Memory B cell (primary cell): ENCODE measurements at places on chromosomes 1 and 21.
A peak's percentile ranks its signal among the peaks of the same experiment; 100 is the strongest.

DNA sequence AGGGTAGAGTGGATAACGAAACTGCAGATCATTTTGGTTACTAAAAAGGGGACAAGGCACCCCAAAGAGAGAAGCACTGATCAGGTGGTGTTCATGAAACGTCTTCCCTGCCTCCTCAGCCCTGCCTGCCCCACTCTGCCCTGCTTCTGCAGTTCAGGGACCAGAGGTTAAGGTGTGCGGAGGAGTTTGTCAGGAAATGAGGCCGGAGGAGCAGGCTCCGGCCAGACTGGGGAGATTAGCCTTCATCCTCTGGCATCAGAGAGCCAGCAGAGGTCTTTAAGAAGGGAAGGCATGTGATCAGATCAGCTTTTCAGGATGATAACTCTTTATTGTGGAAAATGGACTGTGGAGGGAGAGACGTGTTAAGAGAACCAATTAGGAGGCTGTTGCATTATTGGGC is 291.9 kb upstream of the NR5A2 start:
- no peaks in the 10 kb centered on the region for H3K36me3 ChIP-seq
- H3K4me1 ChIP-seq: peaks cover 3% of the 10 kb centered on the region
- no peak for DNase-seq
- peaks cover 1% of the 10 kb centered on the region for H3K27me3 ChIP-seq
- H3K4me3 ChIP-seq: no peak overlapping the region
- no peak overlapping the region for H3K27ac ChIP-seq

- no peaks in the 10 kb centered on the region for H3K36me3 ChIP-seq
- DNase-seq: no peak
- peaks cover 19% of the 10 kb centered on the region for H3K27me3 ChIP-seq
- H3K4me3 ChIP-seq: no peak overlapping the region
- no peak overlapping the region for H3K27ac ChIP-seq
These were observed 313.1 kb downstream of the MATN1 start for GRCh38 chr1:30410153-30410851.

DNA sequence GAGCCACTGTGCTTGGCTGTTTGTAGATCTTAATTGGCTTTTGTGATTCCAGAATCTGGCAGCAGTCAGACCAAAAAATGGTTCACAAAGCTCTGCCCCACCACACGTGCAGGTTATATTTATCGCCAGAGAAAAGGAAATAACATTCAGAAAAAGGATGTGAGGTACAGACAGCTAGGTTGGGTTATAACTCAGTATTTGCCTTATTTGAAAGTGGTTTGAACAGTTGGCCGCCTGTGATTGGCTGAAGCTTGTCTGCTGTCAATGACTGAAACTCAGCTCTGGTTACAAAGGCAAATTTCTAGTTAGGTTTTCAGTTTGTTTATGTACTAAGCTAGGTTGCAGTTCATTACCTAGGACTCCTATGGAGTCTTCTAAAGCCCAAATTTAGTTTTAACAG is 9.6 kb downstream of the SH3BGR start:
- no peaks in the 10 kb centered on the region for H3K27me3 ChIP-seq
- no peak overlapping the region for H3K27ac ChIP-seq
- peaks cover 2% of the 10 kb centered on the region for H3K4me1 ChIP-seq
- peaks cover 1% of the 10 kb centered on the region for H3K36me3 ChIP-seq

DNA sequence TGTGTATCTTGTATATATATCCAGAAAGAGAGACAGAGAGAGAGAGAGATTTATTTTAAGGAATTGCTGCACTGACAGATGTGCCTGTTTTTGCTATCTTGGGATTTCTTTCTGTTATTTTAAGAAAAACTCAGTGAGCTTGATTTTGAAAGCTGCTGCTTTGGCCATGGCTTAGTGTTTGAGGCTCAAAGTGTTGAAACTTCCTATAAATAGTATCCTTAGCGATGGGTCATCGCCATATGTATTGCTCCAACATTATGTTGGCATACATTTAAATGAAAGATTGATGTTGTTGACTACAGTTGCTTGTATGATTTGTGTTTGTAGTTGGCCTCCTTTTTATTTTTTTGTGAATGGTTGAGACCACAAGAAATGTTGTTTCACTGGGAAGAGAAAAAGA is 29.0 kb upstream of the NTPCR start:
- no peak overlapping the region for H3K27ac ChIP-seq
- DNase-seq: no peak
- H3K36me3 ChIP-seq: no peaks in the 10 kb centered on the region
- no peak overlapping the region for H3K4me3 ChIP-seq
- no peaks in the 10 kb centered on the region for H3K4me1 ChIP-seq
- peaks cover 4% of the 10 kb centered on the region for H3K27me3 ChIP-seq

GRCh38 chr1:30903343-30904034 is 5.1 kb downstream of the SDC3 start:
- H3K27me3 ChIP-seq: peaks cover 28% of the 10 kb centered on the region
- H3K36me3 ChIP-seq: no peaks in the 10 kb centered on the region
- no peak for DNase-seq

DNA sequence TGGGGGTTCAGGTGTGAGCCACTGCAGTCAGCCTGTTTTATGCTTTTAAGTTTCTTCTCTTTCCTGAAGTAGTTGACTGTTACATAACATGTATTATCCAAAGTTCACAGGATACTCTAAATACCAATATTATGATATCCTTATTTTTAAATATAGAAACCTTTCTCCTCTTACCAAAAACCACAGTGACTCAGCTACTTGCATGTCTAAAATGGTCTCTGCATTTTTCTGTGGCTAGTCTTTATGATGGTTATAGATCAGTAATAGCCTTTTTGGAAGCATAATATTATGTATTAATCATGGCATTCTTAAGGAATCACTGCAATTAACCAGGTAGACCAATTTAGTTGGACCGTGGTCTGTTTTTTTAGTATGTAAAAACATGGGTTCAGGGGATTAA is 210.8 kb upstream of the CACYBP start:
- H3K4me3 ChIP-seq: no peak overlapping the region
- no peak for DNase-seq
- H3K36me3 ChIP-seq: no peaks in the 10 kb centered on the region
- no peaks in the 10 kb centered on the region for H3K27me3 ChIP-seq
- H3K27ac ChIP-seq: no peak overlapping the region
- peaks cover 5% of the 10 kb centered on the region for H3K4me1 ChIP-seq

DNA sequence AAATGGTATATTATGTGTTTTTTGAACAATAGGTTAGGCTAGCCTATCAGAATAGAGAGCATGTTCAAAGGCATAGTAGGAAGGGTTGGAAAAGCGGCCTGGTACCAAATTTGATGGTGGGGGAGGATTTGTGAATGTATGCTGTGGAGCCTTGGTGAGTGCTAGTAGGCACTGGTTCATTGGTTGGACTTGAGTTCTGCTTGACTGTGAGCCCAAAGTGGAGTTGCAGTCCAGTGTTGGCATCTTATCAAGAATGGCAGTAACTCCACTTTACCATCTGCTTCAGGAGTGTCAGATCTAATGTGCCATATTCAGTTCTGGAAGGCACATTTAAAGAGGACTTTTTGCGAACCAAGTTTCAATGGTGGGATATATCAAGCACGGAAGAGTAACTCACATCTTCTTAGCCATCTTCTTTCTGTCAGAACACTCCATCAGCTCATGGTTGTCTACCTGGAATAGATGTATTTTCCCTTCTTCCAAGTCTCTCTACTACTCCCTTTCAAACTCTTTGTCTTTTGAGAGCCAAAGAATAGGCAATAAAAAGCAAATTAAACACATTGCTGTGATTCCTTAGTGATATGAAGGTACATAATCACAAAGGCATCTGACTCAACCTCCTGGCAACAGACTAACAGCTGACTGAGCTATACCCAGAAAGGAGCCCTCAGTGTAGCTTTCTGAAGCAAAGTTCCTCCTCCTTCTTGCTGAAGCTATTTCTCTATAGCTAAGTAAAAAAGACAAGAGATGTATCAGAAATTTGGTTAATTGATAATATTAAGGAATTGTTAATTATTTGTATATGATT is 21.7 kb downstream of the LRRC8B start:
- peaks cover 31% of the 10 kb centered on the region for H3K4me1 ChIP-seq
- no peak for DNase-seq
- no peak overlapping the region for H3K27ac ChIP-seq
- no peak overlapping the region for H3K4me3 ChIP-seq
- H3K27me3 ChIP-seq: no peaks in the 10 kb centered on the region
- peaks cover 16% of the 10 kb centered on the region for H3K36me3 ChIP-seq

DNA sequence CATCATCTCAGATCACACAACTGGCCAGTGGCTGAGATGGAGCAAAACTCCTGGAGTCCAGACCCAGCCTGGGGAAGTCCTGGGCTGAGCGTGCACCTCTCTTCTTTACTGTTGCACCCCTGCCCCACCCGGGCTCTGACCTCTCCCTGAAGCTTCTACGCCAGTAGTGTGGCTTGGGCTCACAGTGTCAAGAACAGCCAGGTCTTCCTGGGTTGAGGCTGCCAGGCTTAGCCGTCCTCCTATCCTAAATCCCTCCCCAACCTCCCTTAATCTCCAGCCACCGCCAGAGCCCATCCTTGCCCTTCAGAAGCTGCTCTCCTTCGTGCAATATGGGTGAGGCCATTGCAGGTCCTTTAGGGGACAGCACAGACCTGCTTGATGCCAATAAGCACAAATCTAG is 399.2 kb upstream of the VAMP3 start:
- peaks cover 3% of the 10 kb centered on the region for H3K27me3 ChIP-seq
- no peaks in the 10 kb centered on the region for H3K4me1 ChIP-seq
- DNase-seq: no peak
- no peak overlapping the region for H3K27ac ChIP-seq

GRCh38 chr1:64920941-64921589 is 45.3 kb downstream of the JAK1 start:
- H3K27ac ChIP-seq: peak overlapping the region; percentile 51
- no peak overlapping the region for H3K4me3 ChIP-seq
- H3K27me3 ChIP-seq: no peaks in the 10 kb centered on the region

- no peak for DNase-seq
- no peak overlapping the region for H3K27ac ChIP-seq
- H3K36me3 ChIP-seq: peaks cover 2% of the 10 kb centered on the region
- no peak overlapping the region for H3K4me3 ChIP-seq
- H3K4me1 ChIP-seq: peaks cover 3% of the 10 kb centered on the region
- peaks cover 21% of the 10 kb centered on the region for H3K27me3 ChIP-seq
These were observed 21.9 kb upstream of the TRIM67 start for GRCh38 chr1:231139659-231140654.

DNA sequence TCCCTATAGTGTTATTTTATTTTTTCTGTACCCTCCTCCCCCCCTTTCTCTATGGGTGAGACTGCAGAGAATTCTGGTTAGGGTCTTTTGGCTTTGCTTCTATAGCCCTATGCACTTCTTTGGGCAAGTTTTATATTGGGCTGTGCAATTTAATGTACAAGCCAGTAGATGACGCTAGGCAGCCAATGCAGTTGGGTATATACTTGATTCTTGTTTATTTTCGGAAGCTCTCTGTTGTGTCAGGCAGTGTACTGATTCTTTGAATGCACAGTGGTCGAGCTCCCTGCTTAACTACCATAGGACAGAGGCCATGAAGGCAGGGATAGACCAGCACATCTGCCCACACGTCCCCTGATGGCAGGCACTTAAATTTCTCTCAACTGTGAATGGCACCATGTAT is 34.1 kb upstream of the GPR52 start:
- H3K27me3 ChIP-seq: no peaks in the 10 kb centered on the region
- peaks cover 23% of the 10 kb centered on the region for H3K36me3 ChIP-seq
- no peak overlapping the region for H3K4me3 ChIP-seq
- no peak for DNase-seq
- no peak overlapping the region for H3K27ac ChIP-seq

DNA sequence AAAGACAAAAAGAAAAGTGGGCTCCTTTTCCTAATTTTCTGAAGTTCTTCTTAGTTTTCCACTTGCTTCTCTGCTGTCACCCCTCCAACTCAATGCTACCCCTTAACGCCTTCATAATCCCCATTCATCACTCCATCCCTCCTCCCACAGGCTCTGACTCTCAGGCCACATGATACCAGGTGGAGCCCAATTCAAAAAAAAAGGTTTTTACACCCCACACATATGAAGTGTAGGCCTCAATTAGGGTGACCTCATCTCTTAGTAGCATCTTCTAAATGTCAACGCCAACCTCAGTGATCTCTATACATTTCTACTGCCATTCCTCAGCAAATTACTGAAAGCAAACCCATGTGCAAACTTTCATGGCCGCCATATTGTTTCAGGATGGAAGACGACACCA is 6.4 kb downstream of the SSBP3 start:
- no peak overlapping the region for H3K4me3 ChIP-seq
- no peak overlapping the region for H3K27ac ChIP-seq
- H3K36me3 ChIP-seq: peaks cover 39% of the 10 kb centered on the region
- H3K4me1 ChIP-seq: peaks cover 20% of the 10 kb centered on the region

DNA sequence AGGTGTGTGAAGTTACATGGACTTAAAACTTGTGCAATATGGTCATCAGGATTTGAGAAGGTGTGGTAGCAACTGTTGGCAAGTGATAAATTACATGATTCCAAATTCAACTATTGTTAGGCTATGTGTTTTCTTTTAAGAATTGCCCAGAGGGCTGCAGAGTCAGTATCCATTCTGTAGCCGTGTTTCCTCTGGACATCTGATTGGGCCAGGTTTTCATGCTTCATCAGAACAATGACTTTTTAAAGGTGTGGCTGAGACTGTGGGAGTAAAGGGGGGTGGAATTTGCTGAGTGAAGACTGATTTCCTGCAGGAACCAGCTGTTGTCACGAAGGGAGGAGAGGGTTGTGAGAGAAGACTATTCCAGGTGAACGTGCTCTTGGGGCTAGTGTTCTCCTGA is 1.7 kb upstream of the HRNR start:
- H3K4me3 ChIP-seq: no peak overlapping the region
- DNase-seq: no peak
- H3K36me3 ChIP-seq: no peaks in the 10 kb centered on the region
- H3K27me3 ChIP-seq: peaks cover 11% of the 10 kb centered on the region
- no peak overlapping the region for H3K27ac ChIP-seq
